ENCODE measurements at places on chromosomes 4 and X.

DNA sequence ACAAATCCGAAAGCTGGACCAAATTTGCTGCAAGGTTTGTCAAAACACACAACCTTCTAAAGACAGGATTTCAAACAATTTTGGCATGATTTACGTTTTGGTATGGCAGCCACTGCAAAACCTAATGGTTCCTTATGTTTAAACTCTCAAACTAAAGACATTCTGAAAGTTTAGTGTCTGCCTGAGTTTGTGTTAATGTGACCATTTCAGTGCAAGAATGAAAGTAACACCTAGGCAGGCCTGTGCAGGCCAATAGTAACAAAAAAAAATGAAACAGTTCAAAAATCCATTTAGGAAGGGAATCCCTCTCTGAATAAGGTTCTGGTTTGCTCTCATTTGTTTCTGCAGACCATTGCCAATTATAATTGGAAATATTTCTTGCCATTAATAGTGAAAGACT is 1.9 kb upstream of the LDB2 start:
- no peak for DNase-seq

GRCh38 chrX:683576-683975 is 53.0 kb downstream of the SHOX start:
- no peak for DNase-seq

GRCh38 chr4:83581411-83582288 is 45.7 kb downstream of the GPAT3 start:
- DNase-seq = peak; percentile 46

GRCh38 chr4:30860978-30861377 is 140.8 kb downstream of the PCDH7 start:
- DNase-seq = no peak

DNA sequence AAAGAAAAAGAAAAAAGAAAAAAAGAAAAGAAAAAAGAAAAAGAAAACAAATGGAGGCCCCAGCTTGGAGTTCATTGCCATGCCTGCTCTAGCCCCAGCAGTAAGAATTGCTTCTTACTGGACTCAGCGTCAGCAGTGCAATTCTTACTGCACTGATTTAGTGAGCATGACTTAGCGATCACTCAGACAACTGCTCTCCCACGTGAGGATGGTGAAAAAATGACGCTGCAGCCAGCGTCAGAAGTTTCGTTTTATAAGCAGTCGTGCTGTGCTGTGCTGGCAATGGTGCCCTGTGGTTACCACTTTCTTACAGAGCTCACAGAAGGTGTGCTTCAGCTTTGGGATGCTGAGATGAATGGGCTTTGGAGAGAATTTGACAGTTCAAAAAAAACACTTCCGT is 68.3 kb upstream of the DDX3X start:
- no peak for DNase-seq

GRCh38 chr4:6190486-6190885 is 9.9 kb downstream of the JAKMIP1 start:
- DNase-seq = no peak

DNA sequence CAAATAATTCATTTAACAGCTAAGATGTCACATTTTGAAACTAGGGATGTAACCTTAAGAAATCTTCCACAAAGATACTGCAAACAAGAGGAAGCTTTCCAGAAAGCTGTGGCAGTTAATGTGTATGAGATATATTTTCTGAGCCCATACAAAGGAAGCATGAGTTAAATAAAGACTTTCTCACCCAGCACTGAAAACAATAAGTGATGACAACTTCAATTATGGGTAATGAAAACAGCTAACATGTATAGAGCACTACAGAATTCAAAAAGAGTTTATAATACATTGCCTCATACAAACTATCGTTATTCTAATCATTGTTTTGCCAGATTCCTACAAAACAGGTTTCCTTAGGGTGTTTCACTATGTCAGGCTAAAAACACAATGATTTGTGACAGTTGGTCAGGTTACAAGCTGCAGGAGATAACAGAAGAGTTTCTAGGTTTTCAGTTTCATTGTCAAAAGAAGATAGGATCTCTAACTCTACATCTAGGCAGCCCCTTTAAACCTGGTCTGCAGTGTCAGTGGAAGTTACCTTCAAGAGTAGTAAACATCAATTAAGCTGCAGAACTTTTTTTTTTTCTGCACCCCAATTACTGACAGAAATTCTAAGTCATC is 618.1 kb upstream of the ADGRL3 start:
- no peak for DNase-seq

- DNase-seq = no peak
Observed at GRCh38 chrX:7330971-7331746, 183.2 kb upstream of the PUDP start.

DNA sequence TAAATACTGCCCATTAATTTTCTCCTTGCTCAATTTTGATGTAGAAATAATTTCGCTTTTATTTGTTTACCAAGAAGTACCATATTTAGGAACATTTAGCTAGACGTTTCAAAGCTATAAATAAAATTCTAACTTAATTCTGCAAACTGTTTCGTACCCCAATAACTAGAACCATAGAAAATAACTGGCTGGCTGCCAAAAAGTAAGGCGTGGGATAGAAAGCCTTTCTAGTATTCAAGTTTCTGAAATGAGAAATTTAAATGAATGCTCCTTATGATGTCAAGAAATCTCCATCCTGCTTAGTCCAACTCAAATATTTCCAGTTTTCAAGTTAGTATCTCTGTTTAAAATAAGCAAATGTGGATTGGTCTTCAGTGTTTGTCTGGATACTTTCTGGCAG is 167.4 kb downstream of the FBXO8 start:
- no peak for DNase-seq

DNA sequence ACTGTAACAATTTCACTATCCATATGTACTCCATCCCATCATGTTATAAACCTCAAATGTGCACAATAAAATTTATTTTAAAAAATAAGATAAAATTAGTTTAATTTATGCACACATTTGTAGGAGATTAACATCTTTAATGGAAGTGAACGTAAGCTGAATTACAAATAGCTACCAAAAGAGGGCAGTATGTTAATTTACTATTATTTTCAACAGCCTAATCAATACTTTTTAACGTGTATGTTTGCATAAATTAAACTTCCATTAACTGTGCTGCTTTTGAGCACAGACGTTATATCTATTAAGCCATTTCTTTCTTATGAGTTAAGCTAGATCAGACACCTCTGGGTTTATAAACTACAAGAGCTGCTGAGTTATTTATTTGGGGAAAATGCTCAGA is 56.5 kb upstream of the PHKA2 start:
- DNase-seq = no peak

DNA sequence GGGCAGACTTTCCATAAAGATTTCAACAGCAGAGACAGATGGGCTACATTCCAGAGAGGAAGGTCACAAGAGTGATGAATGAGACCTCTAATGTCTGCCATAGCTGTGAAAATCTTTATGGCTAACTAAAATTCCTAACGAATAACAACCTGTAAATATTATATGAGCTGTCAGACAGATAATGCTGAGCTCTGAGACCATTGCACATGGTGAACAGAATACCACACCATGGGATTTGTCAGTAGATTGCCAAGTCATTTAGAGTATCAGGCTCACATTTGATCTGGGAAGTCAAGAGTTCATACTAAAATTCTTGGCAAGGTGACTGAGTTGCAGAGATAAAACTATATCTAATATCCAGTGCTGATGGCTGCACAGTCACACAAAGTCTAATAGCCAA is 259.2 kb upstream of the FTHL17 start:
- DNase-seq = no peak

GRCh38 chrX:78048052-78048451 is 56.0 kb upstream of the PGK1 start:
- no peak for DNase-seq

DNA sequence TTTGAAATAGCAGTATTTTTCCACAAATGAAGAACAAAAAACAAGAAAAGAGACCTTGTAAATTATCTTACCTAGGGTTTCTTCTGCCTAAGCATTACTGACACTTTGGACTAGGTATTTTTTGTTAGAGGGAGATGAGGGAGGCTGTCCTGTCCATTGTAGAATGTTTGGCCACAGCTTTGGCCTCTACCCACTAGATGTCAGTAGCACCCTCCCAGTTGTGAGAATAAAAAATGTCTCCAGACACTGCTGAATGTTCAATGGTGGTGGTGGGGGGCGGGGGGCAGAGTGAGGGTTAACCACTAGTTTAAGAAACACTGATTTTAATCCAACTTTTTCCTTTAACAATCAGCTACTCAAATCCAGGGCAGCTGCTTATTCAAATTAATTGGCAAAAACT is 25.8 kb downstream of the OTUD4 start:
- DNase-seq = no peak

- no peak for DNase-seq
Observed at GRCh38 chr4:38979511-38980230, 52.5 kb downstream of the TMEM156 start.

- no peak for DNase-seq
Observed at GRCh38 chr4:59685626-59686025, 1514.5 kb upstream of the ADGRL3 start.

All from LoVo (cell line).